C1 segment of cervical spinal cord (tissue), 14 donors: ENCODE measurements at places on chromosomes 3 and 15.

GRCh38 chr3:187744169-187745151 lies 808 bp downstream of the BCL6 start:
- DNase-seq, result peak; percentile 69

GRCh38 chr3:193190146-193190786 lies 50.8 kb upstream of the PLAAT1 start:
- no peak for DNase-seq

GRCh38 chr15:67148196-67148701 lies 82.8 kb downstream of the SMAD3 start:
- DNase-seq, result no peak

GRCh38 chr3:183824761-183825455 lies 469 bp downstream of the MAP6D1 start:
- DNase-seq, result peak; percentile 57

DNA sequence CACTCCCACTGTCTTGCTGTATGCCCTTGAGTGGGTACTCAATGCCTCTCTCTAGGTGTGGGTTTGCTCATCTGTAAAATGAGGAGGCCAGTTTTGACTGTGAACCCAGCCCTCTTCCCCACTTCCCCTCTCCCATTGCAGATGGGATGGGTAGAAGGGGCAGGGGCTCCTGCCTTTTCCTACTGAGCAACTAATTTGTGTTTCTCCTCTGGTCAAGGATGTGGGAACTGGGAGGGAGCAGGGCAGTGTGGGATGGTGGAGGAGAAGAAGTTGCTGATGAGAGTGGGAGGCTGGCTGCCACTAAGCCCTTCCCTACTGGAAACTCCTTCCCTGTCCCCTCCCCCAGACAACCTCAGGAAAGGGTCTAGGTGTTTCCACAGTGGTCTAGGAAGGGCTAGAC lies 20.1 kb upstream of the ANKDD1A start:
- DNase-seq, result no peak

DNA sequence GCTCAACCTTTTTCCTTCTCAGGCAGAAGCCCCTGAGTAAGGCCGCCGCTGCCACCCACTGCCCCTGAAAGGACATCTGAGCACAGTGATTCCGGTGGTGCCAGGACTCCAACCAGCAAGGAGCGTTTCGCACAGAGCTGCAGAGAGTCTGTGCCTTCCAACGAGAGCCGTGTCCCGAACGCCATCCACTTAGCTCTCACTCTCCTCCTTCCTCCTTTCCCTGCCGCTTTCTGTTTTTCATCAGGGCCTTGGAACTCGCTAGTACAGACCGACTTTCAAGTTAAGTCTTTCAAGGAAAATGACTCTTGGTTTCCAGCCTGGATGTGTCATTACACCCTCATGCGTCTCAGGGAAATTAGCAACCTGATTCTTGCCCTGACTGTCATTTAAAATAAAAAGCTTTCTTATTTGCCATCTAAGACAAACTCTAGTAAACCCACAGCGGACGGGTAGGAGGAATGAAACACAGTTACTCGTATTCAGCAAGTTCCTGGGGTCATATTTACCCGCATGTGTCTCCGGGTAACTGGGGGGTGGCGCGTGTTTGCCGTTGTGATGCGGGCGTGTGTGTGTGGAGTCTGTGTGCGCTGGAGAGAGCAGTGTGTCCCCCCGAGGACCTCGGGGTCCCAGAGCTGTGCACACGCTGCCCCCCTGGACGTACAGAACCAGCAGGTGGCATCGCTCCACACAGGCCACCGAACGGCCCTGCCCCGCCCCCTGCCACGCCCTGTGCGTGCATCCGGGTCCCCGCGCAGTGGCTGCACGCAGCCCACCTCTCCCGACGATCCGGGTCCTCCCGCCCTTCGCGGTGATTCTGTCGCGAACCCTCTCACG lies 30.4 kb upstream of the ALDH1A3 start:
- DNase-seq, result peak; percentile 66

- DNase-seq, result no peak
Observed at GRCh38 chr3:41683666-41684350, 278.1 kb downstream of the ULK4 start.

GRCh38 chr15:20356444-20356910 lies 185.1 kb downstream of the GOLGA6L6 start:
- DNase-seq, result no peak

DNA sequence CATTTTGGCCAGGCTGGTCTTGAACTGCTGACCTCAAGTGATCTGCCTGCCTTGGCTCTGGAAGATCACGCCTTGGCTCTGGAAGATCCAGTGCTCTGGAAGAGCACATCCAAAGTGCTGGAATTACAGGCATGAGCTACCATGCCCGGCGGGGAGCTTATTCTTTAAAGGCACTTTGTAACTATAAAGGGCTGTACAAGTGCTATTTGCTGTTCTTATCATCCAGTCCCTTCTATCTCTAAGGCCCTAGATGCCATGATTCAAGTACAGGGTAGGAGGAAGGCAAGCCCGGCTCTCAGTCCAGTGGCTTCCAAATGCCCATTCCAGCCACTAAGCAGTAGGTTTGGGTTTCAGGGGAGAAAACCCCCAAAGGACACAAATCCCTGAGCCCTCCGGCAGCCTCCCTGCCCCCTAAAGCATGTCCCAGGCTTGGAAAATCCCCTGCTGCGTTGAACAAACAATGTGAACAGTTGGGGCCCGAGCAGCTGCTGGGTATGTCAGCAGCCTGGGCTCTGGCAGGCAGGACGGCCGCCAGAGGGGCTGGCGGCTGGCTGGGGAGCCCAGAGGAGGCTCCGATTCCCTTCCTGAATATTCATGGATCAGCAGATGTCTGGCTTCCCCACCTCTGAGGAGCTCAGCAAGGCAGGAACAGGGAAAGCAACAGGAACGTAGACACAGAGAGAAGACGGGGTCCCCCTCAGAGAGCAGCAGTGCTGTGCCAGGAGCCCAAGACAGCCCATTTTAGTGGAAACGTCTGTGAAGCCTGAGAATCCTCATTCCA lies 7.7 kb downstream of the IGDCC4 start:
- DNase-seq, result no peak

GRCh38 chr15:51080286-51080685 lies 14.4 kb downstream of the TNFAIP8L3 start:
- DNase-seq, result no peak

DNA sequence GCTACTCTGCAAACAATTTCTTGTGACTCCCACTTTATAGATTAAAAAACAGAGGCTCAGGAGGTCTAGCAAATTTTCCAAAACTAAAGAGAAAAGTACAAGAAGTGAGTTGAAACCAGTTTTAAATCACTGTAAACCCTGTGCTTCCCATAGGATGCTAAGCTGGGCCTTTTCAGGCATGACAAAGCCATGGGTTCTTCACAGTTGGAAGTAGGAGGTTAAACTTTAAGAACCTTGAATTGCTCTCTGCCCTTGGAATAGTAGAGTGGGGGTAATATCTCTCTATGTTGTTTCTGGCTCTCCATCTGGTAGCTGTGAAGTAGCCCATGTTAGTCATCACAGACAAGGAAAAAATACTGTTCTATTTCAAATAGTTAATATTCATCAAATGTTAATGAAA lies 193.6 kb upstream of the SATB1 start:
- DNase-seq, result no peak

DNA sequence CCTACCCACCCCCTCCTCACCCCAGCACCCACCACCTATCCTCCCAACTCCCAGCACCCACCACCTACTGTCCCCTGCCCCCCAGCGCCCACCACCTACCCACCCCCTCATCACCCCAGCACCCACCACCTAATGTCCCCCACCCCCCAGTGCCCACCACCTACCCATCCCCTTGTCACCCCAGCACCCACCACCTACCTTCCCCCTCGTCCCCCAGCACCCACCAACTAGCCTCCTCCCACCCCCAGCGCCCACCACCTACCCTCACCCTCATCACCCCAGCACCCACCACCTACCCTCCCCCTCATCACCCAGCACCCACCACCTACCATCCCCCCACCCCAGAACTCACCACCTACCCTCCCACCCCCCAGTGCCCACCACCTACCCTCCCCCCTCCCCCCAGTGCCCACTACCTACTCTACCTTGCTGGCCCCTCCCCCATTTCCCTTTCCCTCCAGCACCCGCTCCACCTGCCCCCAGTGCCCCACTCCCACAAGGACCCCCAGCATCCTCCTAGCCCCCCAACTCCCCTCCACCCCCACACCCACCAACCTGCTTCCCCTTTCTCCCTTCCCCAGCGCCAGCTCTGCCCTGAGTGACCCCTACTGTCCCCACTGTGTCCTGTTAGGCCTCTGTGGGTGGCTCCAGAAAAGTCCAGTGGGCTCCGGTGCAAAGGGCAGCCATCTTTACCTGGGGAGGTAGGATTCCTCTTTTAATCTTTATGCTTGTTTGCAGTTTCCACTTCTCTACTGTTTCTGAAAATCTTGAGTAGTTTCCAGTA lies 1.2 kb downstream of the UROC1 start:
- no peak for DNase-seq

- no peak for DNase-seq
Observed at GRCh38 chr3:138479438-138479863, 45.0 kb downstream of the ESYT3 start.

DNA sequence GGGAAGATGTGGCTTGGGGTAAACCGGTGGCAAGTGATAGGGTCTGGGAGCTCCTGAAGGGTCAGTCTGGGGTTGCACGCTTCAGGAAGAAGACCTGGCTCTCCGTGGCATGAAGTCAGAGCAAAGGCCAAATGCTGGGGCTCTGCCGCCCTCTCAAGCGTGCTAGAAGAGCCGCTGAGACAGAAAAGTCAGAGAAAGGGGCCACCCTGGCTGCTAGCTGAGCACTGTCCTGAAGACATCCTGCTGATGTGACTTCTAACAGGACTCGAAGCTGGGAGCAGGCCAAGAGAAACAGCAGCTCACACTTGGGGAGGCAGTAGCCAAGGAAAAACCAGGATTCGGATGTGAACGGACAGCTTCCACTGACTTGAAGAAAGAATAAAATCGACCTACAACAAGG lies 270.4 kb downstream of the OCA2 start:
- DNase-seq, result no peak

- DNase-seq, result no peak
Observed at GRCh38 chr3:148863814-148864213, 1.3 kb upstream of the CPA3 start.

DNA sequence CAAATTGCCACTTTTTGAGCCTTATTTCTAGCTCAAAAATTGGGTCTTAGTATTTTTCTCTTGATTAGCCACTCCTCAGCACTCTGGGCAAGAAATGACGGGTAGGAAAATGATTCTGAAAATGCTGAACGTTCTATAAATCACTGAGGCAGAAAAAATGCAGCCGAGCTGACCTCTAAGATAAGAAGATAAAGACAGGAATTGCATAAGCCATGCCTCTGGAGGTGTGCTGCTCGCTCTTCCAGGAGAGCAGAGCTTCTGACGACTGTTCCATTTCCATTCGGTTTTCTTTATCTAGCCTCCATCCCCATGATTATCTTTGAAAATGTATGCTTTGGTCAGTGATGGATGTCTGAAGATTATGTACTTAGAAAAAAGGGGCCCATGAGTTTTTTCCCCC lies 558.8 kb upstream of the ADAMTS9 start:
- DNase-seq, result no peak

DNA sequence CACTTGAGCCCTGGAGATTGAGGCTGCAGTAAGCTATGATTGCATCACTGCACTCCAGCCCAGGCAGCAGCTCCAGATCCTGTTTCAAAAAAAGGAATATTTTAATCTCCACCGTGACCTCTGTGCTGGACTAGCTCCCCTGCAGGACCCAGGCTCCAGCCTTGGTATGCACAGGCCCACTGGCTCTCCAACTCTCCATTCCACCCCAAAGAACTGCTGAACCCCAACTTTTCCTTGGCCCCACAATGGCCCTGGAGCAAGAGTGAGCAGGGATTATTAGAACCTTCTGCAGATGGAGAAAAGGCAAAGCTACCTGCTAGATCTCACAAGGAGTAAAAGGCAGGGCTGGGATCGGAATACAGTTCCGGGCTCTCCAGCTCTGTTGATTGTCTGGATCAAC lies 32.8 kb upstream of the SFMBT1 start:
- DNase-seq, result no peak

GRCh38 chr3:23209747-23210487 lies 6.8 kb downstream of the UBE2E2 start:
- no peak for DNase-seq

DNA sequence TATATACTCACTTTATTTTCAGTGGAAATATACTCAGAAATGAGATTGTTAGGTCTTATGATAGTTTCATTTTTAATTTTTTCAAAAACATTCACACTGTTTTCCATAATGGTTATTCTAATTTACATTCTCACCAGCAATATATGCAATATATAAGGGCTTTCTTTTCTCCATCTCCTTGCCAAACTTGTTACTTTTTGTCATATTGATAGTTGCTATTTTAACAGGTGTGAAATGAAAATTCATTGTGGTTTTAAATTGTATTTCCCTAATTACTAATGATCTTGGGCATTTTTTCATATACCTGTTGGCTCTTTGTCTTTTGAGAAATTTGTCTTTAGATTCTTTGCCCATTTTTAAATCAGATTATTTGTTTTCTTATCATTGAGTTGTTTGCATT lies 325.2 kb downstream of the DIPK2A start:
- DNase-seq, result no peak

- no peak for DNase-seq
Observed at GRCh38 chr15:67892559-67893377, 52.9 kb upstream of the RNU6-1 start.

DNA sequence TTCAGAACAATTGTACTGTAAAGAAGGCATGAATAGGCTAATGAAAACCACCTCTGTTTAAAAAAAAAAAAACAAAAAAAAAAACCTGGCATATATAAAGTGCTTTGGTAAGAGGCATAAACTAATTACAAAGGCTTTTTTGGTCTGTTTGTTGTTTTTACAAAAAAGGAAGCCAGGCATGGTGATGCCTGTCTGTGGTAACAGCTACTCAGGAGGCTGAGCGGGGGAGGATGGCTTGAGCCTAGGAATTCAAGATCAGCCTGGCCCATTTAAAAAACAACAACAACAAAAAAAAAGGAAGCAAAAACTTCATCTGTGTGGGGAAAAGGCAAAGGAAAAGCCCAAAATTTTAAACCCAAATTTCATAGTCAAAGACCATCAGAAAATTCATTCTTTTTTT lies 47.0 kb downstream of the OSBPL10 start:
- no peak for DNase-seq

GRCh38 chr15:65406424-65407000 lies 16.2 kb downstream of the IGDCC4 start:
- no peak for DNase-seq

GRCh38 chr15:94182883-94183282 lies 48.5 kb upstream of the MCTP2 start:
- no peak for DNase-seq

DNA sequence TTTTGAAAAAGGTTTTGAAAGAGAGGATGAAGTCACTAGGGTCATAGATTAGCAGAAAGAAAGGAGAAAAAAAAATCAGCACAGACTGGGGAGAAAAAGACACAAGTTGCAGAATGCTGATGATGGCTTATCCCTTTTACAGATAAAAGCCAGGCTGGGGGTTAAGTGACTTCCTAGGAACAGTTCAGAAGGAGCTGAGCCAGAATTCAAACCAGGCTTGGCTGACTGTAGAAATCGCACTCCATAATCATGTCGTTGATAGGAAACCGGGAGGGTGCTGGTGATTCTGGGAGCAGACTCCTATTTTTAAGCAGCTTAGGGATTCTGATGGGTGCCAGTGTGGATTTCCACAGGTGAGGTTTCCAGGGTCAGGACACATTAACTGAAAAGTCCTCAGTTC lies 159.5 kb upstream of the BHLHE40 start:
- no peak for DNase-seq
